Left ventricle myocardium superior (tissue), 1 donor: ENCODE measurements at places on chromosomes 16 and 17. TPM values are rescaled to one million over a fixed set of nuclear protein-coding genes. Genes with fewer than 3 reads are reported as not detected.

DNA sequence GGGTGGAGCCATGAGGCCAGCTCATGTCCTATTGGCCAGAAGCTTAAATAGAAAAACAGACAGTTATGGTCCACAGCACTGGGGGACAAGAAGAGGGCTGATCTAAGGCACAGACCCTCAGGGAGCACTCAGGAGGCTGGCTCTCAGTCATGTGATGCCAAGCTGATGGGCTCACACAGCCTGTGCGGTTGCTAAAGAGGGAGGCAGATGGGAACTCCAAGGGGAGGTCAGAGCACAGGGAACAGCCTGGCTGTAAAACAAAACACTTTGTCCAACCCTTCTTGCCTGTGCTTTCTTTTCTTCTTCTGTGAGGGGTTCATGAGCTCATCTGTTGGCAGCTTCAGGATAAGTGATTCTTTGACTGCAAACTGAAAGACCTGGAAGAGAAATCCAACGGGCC, 27.2 kb downstream of the CNTNAP1 start:
- no peak for DNase-seq

DNA sequence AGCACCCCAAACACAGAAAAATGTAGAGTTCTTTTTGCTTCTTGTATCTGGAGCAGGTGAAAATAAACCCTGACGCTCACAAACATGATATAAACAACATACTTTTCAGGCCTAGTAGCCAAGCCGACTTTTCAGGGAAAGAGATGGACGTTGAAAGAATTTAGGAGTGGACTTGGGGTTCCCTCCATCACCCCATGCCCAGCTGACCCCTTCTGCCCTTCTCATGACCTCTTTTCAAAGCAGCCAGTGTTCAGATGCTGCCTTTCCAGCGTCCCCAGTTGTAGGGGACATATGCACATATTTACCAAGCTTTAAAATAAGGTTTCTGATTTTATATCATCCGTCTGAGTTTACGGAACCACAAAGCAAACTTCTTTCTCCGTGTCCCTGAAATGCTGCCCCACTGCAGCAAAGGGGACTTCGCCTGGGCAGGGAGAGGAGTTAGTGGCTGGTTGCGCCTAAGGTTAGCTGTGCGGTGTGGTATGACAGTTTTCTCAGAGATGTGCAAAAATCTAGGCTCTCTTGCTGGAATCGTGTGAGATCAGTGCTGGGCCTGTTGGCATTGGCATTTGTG, 235.5 kb downstream of the MRTFB start:
- DNase-seq = no peak

DNA sequence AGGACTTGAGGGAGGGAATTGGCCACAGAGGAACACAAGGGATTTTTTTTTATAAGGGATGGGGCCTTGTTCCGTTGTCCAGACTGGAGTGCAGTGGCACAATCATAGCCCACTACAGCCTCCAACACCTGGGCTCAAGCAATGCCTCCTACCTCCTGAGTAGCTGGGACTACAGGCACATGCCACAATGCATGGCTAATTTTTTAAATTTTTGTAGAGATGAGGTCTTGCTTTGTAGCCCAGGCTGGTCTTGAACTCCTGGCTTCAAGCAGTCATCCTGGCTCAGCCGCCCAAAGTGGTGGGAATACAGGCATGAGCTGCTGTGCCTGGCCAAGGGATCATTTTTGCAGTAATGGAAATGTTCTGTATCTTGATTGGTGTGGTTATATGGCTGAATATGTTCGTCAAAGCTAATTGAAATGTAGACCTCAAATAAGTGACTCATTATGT, 56.9 kb downstream of the VMP1 start:
- DNase-seq = no peak

DNA sequence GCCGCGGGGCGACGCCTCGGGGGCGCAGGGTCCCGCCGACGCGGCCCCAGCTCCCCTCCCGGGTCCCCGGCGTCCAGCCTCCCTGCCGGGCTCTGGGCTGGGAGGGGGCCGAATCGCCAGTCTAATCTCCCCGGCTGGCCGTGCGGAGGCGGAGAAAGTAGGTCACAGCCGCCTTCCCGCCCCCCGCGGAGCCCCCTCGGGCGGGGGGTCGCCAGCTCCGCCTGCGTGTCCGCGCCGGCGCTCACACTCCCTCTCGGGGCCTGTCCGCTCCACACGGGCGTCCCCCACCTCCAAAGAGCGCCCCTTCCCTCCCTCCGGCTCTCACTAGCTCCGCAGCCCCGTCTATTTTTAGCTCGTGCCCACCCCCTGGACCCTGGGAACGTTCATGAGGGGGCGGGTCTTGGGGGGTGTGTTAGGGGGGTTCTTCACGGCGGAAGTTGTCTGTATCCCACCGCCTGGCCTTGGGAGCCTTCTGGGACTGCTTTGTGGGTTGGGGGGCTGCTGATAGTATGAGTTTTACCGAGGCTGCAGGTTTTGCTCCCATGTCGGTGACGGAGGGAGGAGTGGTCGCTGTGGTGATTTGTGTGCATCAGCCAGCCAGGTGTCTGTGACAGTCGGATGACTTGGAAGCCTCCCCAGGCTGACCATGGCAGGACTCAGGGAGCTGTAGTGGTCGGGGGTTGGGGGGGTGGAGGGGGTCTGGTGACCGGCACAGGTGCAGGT, 1.1 kb downstream of the ATP1B2 start:
- peak; percentile 46 for DNase-seq

DNA sequence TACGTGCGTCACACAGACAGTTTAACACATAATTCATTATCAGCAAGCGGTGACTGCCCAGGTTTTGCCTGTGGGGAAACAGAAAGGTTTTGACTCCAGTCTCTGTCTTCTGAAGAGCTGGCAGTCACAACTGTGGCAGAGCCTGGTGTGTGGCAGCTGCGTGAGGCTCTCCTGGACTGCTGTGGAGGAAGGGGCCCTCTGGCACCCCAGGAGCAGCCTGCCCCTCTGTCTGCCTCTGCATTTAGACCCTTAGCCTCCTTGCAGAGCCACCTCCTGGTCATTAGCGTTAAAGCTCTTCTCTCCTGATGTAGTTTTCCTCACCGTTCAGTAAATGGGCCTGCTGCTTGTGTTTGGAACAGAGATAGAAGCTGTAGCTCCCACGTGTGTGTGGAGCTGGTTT, 10.9 kb downstream of the RAB40C start:
- DNase-seq = no peak

GRCh38 chr17:28398280-28398981, 7.6 kb downstream of the SLC46A1 start:
- DNase-seq = no peak

GRCh38 chr17:78176548-78177025, 8.2 kb downstream of the SYNGR2 start:
- DNase-seq = peak; percentile 89

- no peak for DNase-seq
Measured at GRCh38 chr17:80825471-80826345, 165.9 kb upstream of the CHMP6 start.

GRCh38 chr16:19853742-19854542, 30.7 kb downstream of the GPRC5B start:
- DNase-seq = no peak

GRCh38 chr16:3094289-3095027, 4.6 kb downstream of the ZSCAN10 start:
- no peak for DNase-seq

GRCh38 chr16:69566981-69567680, 1.4 kb downstream of the NFAT5 start:
- DNase-seq = no peak

- DNase-seq = no peak
Measured at GRCh38 chr17:75266316-75267152, 4.5 kb downstream of the MIF4GD start.

DNA sequence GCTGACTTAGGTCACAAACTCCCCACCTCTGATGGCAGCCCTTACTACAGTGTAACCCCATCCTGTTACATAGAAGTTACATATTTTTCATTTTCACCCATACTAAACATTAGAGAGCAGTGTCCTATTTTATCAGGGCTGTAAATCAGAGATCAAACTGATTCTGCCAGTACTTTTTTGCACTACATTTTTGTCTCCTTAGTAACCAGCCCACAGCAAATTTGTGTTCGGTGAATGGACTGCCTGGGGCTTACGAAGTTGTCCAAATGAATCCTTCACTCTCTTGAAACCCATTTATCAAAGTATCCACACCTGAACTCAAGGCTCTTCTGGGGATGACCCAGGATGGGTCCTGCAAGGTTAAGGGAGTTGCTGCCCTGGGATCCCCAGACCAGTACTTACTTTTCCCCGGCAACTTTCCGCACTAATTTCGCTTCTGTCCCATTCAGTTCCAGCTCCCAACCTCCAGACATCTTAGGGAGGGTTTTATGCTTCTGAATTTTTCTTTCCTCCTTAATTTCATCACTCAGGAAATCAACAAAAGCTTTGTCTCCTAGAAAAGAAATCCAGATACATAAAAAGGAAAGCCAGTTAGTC, 1.1 kb downstream of the C1QBP start:
- no peak for DNase-seq

- no peak for DNase-seq
Measured at GRCh38 chr16:13436641-13437412, 483.1 kb upstream of the ERCC4 start.

- no peak for DNase-seq
Measured at GRCh38 chr17:76684756-76685155, 26.0 kb downstream of the MXRA7 start.

DNA sequence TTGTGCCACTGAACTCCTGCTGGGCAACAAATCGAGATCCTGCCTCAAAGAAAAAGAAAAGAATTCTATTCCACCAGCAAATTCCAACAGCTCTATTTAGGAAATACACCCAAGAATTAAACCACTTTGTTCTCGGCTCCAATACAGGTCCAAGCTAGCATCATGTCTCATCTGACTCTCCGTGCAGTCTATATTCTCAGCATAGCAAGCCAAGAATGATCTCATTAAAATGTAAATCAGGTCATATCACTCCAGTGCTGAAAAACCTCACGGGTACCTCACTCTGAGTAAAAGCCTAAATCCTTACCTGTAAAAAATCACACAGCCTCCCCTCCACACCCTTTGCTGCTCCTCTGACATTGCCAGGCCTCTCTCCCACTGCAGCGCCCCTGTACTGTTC, 23.9 kb downstream of the UBE2G1 start:
- no peak for DNase-seq

DNA sequence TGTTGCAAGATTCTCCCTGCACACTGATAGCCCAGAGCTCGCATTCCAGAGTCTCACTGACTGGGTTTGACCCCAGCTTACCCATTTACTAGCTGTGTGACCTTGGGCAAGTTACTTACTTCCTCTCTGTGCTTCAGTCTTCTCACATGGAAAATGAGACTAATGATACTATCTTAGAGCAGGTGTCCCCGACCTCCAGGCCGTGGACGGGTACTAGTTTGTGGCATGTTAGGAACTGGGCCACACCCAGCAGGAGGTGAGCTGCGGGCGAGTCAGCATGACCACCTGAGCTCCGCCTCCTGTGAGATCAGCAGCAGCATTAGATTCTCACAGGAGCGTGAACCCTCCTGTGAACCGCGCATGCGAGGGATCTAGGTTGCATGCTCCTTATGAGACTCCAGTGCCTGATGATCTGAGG, 15.8 kb downstream of the ANKFY1 start:
- no peak for DNase-seq

DNA sequence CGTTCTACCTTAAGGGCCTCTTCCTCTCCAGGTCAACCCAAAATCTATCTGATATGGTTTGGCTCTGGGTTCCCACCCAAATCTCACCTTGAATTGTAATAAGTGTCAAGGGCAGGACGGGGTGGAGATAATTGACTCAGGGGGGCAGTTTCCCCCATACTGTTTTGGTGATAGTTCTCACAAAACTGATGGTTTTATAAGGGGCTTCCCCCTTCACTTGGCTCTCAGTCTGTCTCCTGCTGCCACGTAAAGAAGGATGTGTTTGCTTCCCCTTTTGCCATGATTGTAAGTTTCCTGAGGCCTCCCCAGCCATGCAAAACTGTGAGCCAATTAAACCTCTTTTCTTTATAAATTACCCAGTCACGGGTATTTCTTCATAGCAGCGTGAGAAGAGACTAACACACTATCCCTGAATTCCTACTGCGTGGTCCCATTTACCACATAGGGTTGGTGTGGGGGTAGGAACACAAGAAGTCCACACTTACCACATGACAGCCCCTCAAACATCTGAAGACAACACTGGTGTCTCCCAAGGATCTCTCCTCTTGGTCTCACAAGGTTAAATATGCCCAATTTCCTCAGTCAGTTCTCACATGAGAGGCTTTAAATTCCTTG, 8.2 kb downstream of the COTL1 start:
- no peak for DNase-seq

GRCh38 chr16:620700-621525, 9.9 kb upstream of the WFIKKN1 start:
- no peak for DNase-seq

DNA sequence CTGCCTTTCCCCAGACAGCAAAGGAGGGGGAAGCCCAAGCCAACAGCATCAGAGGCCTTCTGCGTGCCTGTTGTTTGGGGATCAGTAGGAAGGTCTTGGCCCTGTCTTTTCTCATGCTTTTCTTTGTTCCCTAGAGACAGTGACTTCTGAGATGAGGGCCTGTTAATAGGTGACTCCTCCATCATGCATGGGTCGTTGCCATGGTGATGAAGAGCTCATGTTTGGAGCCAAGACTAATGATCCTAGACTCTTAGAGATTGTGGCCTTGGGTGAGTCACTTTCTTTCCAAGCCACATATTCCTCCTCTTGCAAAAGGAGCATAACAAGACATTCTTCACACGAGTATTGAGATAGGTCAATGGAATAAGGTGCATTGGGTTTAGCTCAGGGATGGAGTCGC, 201.1 kb upstream of the ASIC2 start:
- no peak for DNase-seq

GRCh38 chr17:4209611-4210010, 54.2 kb downstream of the ANKFY1 start:
- DNase-seq = peak; percentile 67

- no peak for DNase-seq
Measured at GRCh38 chr17:60656499-60656898, 21.2 kb upstream of the BCAS3 start.

DNA sequence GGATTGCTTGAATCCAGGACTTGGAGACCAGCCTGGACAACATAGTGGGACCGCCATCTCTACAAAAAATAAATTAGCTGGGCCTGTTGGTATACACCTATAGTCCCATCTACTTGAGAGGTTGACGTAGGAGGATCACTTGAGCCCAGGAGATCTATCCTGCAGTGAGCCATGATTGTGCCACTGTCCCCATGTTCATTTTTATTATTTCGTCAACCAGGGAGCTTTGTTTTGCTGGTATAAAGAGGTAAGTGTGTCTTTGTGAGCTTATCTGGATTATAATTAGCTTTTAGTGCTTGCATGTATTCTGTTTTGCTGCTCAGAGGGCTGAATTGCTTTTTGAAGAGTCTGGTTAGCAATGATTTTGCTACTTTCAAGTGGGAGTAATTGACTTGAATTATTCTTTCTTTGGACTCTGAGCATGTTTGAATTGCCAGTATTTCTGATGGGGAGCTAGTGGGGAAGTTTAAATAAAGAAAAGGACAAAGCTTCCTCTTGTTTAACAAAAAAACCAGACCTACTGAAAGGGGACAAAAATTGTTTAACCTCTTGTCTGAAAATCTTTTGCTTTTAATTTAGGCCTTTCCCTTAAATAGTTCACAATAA, 31.6 kb upstream of the BCAS3 start:
- no peak for DNase-seq

Gene ACSM2A
- total RNA-seq = not detected

Gene CBX8
- total RNA-seq = 8.2 TPM

Gene SSTR5
- 25.8 TPM for total RNA-seq

Gene MYH10
- total RNA-seq = 36.6 TPM

Gene SLC13A5
- total RNA-seq = not detected

Gene TSPAN10
- total RNA-seq = not detected

Gene ZP2
- total RNA-seq = not detected

Gene TEKT1
- not detected for total RNA-seq

Gene CAMKK1
- total RNA-seq = 3.4 TPM

Gene TBC1D3K
- total RNA-seq = not detected

Gene HS3ST6
- total RNA-seq = not detected

Gene CBFA2T3
- total RNA-seq = 11.5 TPM

Gene ARHGAP44
- total RNA-seq = 9.9 TPM
